ENCODE measurements at places on chromosomes 4 and X.

GRCh38 chrX:38514016-38514854 lies 47.1 kb upstream of the TSPAN7 start:
- no peak for DNase-seq

DNA sequence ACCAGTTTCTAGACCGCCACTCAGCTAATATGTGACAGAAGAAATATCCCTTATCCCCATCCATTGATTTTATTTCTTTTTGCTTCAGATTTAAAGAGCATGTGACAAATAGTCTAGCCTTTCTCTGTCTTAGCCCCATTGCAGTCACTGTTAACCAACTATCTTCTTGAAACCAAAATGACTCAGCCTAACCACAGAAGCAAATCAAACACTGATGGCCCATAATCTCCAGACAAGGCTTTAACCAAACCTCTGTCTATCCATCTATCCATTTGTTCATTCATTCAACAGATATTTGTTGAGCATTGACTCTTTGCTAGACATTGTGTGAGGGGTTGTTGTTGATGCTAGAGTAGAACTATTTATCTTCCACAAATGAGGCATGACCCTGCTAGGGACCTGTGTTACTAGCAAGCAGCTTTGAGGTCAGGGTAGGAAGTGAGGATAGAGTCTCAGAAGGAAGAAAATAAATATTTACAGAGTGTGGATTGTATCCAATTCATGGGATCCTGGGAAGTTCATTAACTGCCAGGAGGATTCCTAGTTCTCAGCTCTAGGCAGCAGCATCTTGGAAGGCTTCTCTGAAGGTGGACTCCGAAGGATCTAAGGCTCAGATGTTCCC lies 22.5 kb downstream of the HNRNPH2 start:
- no peak for DNase-seq

DNA sequence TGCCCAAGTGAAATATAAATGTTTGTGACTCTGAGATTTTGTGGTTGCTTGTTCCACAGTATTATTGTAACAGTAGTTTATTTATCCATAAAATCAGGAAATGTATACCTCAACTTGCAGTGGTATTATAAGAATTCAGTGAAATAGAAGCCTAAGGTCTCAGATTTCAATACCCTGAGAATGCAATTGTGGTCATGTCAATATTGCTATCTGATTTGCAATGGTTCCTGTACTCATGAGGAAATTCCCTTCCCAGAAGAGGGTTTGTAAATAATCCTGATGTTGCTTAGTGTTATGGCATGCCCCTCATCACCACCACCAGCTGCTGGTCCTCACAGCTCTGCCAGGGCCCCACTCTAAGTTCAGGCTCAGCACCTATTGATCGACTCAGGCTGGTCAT lies 67.8 kb downstream of the SLC34A2 start:
- no peak for DNase-seq

DNA sequence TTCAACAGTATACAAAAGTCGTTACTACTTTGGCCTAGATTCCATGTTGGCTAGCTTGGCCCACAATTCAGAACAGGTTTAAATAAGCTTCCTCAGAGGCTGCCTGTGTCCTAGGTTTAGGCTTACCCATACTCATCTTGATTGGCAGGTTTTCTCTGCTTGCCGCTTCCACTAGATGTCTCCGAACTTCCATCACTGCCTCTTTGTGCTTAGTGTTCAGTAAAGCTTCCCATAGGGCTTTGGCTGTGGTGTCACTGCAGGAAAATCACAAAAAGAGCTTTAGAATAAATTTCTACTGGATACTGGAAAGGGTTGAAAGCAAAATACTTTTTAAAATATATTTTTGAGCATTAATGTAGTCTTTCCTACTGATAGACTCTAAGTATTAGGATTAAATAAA lies 52.4 kb downstream of the SCFD2 start:
- no peak for DNase-seq

GRCh38 chrX:15804563-15804962 lies 14.3 kb downstream of the ZRSR2 start:
- no peak for DNase-seq

GRCh38 chrX:15321447-15321846 lies 6.0 kb upstream of the ASB11 start:
- no peak for DNase-seq

- DNase-seq, result no peak
Measured at GRCh38 chr4:47251348-47252135, 212.0 kb downstream of the COMMD8 start.

DNA sequence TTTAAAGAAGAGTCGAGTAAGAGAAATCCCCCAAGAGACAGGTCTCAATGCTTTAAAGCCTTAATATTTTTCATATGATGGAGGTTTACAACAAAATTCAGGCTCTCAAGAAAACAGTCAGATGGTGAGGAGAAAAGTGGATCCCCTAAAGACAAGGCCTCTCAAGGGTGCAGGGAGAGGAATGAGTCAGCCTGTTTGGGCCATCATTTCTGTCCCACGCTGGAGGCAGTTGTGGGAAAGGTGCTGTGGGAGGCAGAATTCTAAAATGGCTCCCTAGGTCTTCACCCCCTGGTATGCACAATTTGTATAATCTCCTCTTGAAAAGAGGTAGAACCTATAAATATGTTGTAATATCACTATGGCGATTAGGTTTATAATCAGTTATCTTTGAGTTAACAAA lies 4.6 kb upstream of the TIFA start:
- DNase-seq, result no peak

DNA sequence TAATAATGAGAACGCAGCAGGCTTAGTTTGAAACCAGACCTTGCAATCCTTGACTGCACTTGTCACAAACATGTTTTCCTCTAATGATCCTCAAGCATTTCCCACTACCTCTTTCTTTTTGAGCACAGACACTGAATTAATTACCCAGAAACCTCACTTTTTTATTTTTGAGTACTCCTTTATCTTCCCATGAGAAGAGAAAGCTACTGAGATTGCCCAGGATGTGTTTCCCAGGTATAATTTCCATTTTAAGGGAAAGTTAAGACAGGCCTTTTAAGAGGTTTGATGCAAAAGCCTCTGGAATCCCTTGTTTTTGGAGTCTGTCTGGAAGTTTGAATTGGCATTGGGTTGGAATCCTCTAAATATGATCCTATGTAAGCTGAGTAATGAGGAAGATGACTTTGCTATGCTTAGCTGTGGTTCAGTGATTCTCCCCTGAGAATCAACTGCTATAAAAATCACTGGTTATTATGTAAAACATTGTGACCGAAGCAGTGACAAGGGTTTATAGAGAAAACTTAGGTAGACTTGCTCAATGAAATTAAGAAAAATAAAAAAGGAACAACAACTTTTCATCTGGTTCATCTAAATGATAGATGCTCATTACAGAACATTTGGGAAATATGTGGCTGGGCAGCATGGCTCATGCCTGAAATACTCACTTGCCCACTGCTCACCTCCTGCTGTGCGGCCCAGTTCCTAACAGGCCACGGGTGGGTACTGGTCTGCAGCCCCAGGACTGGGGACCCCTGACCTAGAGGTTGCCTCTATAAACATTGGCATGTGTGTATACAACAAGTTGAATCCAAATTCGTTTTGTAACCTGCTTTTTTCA lies 10.8 kb upstream of the RHOH start:
- no peak for DNase-seq

DNA sequence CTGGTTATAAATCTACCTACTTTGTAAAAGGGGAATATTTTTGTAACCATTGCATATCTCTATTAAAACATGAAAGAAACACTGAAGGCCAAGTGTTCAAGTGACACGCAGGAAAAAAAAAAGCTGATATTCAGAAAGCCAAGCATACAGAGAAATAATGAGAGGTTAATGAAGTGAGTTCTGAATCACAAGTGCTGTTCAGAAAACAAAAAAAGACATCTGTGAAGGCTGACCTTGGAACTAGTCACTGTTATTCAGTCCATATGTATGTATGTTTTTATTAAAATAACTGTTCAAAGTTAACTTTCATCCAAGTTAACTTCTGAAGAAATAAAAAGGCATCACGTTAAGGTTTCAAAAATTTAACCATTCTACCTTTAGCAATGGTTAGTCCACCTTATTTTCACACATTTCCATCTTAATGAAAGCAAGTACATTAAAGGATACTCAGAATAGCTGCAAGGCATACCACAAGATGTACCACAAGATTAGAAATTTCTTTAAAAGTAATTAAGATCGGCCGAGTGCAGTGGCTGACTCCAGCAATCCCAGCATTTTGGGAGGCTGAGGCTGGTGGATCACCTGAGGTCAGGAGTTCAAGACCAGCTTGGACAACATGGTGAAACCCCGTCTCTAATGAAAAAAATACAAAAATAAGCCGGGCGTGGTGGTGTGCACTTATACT lies 31.4 kb downstream of the SH3RF1 start:
- no peak for DNase-seq
